Mesothelial cell of epicardium (in vitro differentiated cells): ENCODE measurements at places on chromosomes 5 and 9. TPM values are rescaled to one million over a fixed set of nuclear protein-coding genes. Genes with fewer than 3 reads are reported as not detected.

TAF11L12 gene
- not detected in 3 replicates for total RNA-seq

NSMF gene
- total RNA-seq, result 85.3 to 85.6 TPM (median 85.3 TPM) in 3 replicates

IFNA21 gene
- not detected in 3 replicates for total RNA-seq

GKAP1 gene
- total RNA-seq, result 7.6 to 9.6 TPM (median 8.6 TPM) in 3 replicates

CCDC152 gene
- not detected in 3 replicates for total RNA-seq

DNA sequence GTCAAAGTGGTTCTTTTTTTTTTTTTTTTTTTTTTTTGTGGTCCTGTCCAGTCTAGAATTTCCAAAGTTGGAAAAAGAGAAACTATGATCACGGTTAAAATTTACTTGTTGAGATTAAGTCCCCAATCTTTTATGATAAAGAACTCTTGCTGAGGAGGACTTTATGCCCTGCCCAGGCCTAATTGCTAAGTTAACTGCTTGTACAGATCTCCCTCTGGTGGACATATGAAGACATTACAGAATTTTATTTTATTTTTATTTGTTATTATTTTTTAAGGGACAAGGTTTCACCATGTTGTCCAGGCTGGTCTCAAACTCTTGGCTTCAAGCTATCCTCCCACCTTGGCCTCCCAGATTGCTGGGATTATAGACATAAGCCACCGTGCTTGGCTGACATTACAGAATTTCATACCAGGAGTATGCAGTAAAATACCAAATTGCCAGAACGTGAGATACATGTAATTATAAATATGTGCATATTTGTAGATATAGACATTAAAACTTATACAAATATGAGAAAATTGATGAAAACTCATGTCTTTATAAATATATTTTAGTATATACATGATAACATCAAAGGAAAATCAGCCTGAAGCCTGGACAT is 91.2 kb downstream of the RFK start:
- DNase-seq, result no peak

GRCh38 chr5:57816108-57816507 is 333.5 kb upstream of the ACTBL2 start:
- no peak for DNase-seq

DNA sequence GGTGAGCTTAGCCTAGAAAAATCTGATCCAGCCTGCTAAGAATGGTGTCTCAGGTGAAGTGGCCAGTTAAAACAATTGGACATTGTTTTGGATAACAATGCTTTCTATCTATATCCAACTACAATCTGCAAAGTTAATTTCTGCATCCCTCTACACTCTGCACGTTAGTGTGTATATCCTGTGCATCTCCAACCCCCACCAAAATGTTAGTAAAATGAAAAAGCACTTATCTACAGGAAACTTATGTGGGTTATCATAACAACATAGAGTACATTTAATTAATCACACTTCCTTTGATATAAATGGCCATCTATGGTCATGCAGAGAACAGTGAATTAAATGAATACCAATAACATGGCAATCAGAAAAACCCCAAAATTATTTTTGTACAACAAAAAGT is 158.7 kb downstream of the NFIB start:
- DNase-seq, result no peak

DNA sequence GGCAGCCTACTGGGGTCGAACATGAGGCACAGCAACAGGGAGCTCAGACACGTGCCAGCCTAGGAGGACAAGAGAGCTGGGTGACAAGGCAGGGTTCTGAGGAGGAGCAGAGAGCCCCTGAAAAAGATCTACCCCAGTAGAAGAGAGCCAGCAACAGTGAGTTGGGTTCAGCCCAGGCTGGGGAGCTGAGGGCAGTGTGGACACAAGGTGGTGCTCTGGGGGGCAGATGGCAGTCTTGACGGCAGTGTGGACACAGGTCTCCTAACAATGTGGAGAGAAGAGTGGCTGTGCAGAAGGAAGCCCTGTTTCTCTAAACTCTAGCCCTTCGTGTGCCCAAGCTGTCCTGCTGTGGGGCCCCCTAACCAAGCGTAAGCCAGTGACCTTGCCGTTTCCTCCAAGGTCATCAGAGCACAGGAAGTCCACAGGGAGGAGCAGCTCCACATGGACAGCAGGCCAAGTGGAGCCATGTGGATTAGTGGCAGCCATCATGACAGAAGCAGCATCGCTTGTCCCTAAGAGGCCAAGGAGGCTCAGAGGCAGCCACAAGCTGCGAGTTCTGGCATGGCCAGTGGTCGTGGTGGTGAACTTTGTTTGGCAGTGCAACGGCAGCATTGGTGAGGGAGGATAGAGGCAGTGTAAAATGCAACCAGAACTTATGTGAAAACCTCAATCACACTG is 25.1 kb upstream of the LMX1B start:
- no peak for DNase-seq

DNA sequence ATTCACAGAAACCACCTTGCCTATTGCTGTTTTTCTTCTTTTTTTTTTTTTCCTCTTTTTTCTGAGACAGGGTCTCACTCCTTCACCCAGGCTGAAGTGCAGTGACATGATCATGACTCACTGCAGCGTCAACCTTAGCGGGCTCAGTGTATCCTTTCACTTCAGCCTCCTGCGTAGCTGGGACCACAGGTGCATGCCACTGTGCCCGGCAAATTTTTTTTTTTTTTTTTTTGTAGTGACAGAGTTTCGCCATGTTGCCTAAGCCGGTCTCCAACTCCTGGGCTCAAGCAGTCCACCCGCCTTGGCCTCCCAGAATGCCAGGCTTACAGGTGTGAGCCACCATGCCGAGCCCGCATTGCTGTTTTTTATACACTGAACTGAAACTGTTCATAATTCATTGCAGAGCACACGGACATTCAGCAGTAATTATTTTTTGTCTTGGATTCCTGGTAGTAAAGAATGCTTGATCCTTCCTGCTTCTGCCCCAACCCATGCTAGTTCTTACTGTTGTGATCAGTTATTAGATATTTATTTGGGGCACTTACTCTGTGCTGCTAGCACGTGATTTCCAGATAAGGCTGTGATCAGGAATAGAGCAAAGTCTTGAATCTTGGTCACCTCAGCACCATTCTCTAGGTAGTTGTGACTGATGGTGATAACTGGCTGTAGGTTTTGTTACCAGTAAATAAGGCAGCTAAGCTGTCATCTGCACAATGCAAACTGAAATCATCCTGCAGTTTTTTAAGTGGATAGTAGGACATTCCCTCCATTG is 14.0 kb downstream of the MAP3K1 start:
- no peak for DNase-seq

DNA sequence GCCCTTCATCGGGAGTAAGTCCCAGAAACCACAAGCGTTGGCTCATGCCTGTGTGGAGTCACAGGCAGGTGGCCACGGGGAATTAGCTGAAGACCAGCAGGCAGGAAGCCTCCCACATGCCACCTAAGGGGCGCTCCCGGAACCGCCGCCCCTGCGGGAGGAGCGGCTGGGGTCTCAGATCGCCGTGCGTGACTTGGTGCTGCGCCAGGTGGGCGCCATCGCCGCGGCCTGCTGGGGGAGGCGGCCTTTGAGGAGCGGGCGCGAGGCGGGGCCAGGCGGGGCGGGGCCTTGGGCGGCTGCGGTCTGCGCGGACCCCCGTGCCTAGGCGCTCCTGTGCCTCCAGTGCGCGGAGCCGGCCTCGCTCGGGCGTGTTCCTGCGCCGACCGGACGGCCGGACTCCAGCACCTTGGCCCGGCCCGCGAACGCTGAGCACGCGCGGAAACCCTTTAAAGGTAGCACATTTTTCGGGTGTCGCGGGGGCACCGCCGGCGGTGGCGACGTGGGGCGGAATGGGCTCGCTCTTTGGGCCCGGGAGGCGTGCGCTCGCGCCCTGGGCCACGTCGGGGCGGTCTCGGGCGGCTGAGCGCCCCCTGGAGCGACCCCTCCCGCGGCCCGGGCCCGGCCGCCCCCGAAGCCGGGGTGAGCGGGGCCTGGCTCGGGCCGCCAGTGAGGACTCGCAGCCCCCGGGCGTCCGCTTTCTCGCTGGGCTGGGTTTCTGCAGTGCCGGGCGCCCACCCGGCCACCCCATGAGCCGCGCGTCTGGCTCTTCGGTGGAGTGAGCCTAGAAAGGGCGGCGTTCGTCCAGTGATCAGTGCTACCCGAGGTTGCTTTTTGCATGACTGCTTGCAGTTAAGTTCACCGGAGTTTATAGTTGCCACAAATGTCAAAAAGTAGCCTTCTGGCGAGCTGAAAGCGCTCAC is 24.5 kb downstream of the LECT2 start:
- peak; percentile 36 for DNase-seq

GRCh38 chr9:86321373-86321772 is 32.8 kb downstream of the TUT7 start:
- DNase-seq, result no peak

GRCh38 chr5:100697970-100698369 is 162.8 kb downstream of the FAM174A start:
- no peak for DNase-seq

- DNase-seq, result no peak
Measured at GRCh38 chr9:37382161-37382981, 40.1 kb upstream of the GRHPR start.

- DNase-seq, result no peak
Measured at GRCh38 chr9:107036367-107036766, 173.4 kb downstream of the ZNF462 start.
